ENCODE measurements at places on chromosomes 5 and 9.

- no peak for DNase-seq
Measured at GRCh38 chr5:52452098-52452497, 335.6 kb upstream of the ITGA1 start.

DNA sequence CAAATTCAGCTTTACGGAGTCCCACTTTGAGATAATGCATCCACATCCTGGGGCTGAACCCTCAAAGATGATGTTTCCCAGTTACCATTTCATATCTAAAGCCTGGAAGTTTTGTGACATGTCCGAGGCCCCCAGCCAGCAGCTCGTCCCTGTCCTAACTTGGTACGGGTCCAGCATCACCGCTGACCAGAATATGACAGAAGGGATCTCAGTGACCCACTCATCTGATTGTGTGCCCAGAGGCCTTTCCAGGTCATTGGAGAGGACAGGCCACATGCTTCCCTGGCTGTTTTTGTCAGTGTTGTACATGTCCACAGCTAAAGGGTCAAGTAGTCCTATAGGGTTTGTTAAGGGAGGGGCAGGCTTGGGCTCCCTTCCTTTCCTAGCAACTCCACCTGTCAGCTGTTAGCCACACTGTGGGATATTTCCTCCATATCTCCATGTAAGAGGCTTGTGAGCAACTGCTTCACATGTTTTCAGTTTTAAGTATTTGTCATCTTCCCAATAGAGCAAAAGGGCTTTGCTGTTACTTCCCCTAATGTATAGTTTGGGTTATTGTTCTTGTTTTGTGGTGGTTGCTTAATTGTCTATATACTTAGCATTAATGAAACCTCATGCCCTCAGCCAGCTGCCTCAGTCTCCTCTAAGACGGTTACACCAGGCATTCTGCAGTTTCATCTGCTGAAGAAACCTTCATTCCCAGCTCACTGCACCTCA lies 33.4 kb downstream of the SECISBP2 start:
- no peak for DNase-seq

- no peak for DNase-seq
Measured at GRCh38 chr9:6229186-6229585, 13.6 kb downstream of the IL33 start.

- no peak for DNase-seq
Measured at GRCh38 chr9:1701113-1701512, 314.0 kb upstream of the SMARCA2 start.

DNA sequence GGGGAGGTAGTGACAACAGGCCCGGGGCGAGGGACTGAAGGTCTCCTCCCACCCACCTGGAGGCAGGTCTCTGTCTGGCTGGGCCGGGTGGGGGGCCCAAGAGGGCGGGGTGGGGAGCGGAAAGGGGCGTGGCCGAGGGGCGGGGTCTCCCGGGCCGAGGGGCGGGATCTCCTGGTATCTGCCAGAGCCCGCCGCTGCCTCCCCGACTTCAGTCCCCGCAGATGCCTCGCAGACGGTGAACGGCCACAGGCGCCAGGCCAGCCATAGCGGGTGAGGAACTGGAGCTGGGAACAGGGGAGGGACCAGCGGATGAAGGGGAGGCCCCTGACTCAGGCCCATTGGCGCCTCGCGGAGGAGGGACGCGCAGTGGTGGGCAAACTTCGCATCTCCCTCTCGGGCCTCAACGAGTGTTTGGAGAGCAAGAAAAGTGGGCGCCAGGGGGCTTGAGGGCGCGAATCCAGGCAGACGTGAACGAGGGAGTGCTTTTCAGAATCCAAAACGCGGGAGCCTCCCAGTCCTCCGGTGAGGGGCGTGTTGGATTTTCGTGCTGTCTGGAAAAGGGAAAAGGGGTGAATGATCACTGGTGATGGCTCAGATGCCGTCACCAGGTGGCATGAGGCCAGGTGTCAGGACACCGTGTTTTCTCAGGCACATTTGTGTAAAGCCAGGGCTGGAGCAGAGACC lies at the start of gene ADGRD2:
Gene ADGRD2, plus strand, starts transcription at position 211 of the 684 bp plus-strand sequence. CDS start 1,216 bp downstream, outside the sequence.
- peak; percentile 8 for DNase-seq

DNA sequence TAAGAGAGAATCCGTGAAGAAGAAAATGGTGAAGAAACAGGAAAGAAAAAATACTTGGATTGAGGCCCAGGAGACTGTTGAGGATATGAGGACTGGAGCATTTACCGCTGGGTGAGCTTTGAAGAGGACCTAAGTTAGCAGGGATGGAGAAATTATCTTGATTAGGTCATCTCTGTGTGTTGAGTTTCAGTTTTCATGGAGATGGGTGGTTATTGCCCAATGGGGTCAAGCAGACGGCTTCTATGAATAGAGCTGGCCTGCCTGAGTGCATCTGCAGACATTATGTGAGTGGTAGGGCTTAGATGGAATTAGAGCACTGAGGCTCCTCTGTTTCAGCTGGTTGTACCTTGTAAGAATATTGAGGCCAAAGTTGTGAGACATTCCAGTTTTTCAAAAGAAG lies 245.4 kb upstream of the FBXL7 start:
- peak; percentile 75 for DNase-seq

All from iris pigment epithelial cell (primary cell).